ENCODE measurements at places on chromosomes 6 and 20. TPM values are rescaled to one million over a fixed set of nuclear protein-coding genes. Genes with fewer than 3 reads are reported as not detected.

Gene LPA
- total RNA-seq, result not detected

Gene OR2H2
- total RNA-seq, result not detected

Gene SMOC2
- total RNA-seq, result 0.25 TPM

Gene SLC22A23
- 9.1 TPM for total RNA-seq

Gene ZNF334
- total RNA-seq, result 1.8 TPM

Gene CD93
- total RNA-seq, result 13.4 TPM

Gene GOPC
- 34.6 TPM for total RNA-seq

Gene SCGN
- not detected for total RNA-seq

Gene SYCP2L
- not detected for total RNA-seq

Gene GGT7
- 9.0 TPM for total RNA-seq

Gene ENPP1
- total RNA-seq, result 1.9 TPM

Gene PSORS1C2
- not detected for total RNA-seq

Gene LPIN3
- total RNA-seq, result 3.4 TPM

Gene FIG4
- total RNA-seq, result 35.4 TPM
